ENCODE measurements at places on chromosomes 3 and 15. TPM values are rescaled to one million over a fixed set of nuclear protein-coding genes. Genes with fewer than 3 reads are reported as not detected.

- DNase-seq: no peak
Observed at GRCh38 chr15:98855067-98855814, 152.4 kb downstream of the PGPEP1L start.

UROC1 gene
- polyA plus RNA-seq: not detected

- DNase-seq: no peak
Observed at GRCh38 chr3:129365296-129366136, 62.9 kb downstream of the EFCAB12 start.

SHC4 gene
- polyA plus RNA-seq: not detected

- no peak for DNase-seq
Observed at GRCh38 chr15:67548862-67549651, 6.6 kb downstream of the MAP2K5 start.

- DNase-seq: no peak
Observed at GRCh38 chr15:76866008-76866407, 39.1 kb downstream of the SCAPER start.

DNA sequence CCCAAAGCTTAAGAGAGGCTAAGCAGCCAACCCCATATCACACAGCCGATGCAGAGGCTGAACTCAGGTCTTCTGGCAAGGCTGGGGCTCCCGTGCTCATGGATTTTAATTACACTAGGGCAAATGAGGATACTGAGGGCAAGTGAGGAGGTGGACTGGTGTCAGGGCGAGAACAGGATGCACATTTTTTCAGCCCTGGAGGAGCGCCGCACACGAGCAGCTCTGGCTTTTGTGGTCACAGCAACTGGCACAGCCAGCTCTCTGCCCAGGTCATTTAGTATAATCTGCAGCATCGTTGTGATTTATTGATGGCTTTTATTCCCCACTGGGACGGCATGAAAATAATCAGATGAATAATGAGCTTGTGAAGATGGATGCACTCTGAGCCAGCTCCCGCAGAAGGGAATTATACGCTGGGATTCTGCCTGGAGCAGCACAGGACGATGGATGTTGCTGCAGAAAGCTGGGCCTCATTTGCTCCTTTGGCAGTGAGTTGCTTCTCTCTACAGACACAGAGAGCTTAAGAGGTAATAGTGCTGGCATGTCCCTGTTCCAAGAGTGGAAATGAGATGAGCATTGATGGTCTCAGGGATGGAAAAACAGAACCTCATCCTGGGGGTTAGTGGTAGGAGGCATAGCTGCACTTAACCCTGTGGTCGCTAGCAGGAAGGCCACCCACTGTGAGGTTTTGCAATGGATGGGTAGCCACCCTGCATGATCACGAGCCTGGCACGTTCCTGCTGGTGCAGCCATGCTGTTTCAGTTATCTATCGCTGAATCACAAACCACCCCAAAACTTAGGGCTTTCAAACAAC is 135.4 kb downstream of the UACA start:
- DNase-seq: no peak

KBTBD8 gene
- 5.2 TPM for polyA plus RNA-seq

DNA sequence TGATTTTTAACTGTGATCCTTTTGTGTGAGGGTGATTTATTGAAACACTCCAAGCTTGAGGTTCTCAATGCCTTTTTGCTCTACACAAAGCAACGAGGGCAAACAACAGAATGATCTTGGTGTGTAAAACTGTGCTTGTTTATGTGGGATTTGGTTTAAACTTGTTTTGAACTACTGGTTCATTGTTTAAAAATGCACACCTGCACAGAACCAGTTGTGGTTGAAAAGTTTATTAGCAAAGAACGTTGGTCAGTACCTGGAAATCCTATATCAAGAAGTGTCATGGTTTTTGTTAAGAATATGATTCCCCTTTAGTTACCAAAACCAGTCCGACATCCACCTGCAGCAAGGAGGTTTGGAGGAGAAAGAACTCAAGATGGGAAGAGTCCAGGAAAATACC is 239.4 kb downstream of the WNT5A start:
- no peak for DNase-seq

GRCh38 chr3:13607821-13608597 is 59.1 kb downstream of the FBLN2 start:
- DNase-seq: no peak

DUOXA2 gene
- not detected for polyA plus RNA-seq

ZNF609 gene
- polyA plus RNA-seq: 2.0 TPM

DUSP7 gene
- polyA plus RNA-seq: 3.7 TPM

- peak; percentile 66 for DNase-seq
Observed at GRCh38 chr3:125357032-125357658, 18.0 kb downstream of the ZNF148 start.

RNF7 gene
- polyA plus RNA-seq: 169 TPM

DNA sequence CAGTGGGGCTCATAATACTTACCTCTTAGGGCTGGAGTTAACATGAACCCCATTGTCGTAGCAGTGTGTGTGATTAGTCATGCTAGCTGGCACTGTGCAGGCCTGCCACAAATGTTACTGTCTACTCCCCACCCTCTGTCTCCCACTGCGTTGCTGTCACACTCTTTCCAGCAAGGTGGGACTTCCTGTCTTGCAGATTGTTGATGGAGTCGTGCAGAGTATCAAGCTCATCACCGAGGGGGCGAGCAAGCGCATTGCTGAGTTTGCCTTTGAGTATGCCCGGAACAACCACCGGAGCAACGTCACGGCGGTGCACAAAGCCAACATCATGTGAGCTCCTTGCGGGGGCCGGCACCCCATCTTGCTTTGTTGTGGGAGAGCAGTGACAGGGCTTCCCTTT is 12.9 kb downstream of the IDH3A start:
- peak; percentile 11 for DNase-seq

IVD gene
- polyA plus RNA-seq: 25.0 TPM

DNA sequence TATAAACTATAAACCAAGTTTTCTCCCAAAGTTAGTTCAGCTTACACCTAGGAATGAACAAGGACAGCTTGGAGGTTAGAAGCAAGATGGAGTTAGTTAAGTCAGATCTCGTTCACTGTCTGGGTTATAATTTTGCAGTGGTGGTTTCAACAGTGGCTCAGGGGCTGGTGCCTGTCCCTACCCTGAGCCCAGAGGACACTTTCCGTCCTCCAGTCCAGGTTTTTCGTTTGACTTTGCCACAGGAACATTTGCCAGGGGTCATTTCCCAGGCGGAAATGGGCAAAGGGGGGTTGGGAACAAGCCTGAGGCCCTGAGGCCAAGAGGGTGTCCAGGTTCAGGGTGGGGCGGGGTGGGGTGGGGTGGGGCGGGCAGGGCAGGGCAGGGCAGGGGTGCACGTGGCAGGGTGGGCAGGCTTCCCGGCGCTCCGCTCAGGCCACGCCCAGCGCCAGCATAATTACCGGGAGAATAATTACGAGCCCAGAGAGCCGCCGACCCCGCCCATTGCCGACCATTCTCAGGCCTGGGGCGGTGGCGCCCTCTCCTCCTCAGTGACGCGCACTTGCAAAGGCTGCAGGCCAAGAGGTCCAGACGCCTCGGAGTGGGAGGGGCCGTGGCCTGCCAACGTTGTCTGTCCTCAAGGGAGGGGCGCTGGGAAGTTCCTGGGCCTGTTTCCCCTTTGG is 70.4 kb downstream of the KLF13 start:
- DNase-seq: no peak

- DNase-seq: no peak
Observed at GRCh38 chr15:32909431-32909830, 191.6 kb downstream of the GREM1 start.

DNA sequence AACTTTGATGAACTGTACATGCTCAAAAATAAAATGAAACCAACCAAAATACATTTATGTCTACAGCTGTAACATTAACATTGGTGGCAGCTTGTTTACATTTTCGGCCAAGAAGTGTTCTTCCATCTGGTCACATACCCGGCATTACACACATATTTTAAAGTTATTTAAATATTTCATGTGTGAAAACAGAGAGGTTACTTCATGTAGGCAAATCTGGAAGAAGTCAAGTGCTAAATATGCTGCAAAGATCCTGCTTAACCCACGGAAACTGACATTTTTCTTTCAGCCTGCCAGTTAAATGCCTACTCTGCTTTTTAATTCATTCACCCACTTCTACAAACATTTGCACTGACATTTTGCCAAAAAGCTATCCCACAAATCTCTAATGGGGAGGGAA is 69.7 kb downstream of the MB21D2 start:
- DNase-seq: no peak

DNA sequence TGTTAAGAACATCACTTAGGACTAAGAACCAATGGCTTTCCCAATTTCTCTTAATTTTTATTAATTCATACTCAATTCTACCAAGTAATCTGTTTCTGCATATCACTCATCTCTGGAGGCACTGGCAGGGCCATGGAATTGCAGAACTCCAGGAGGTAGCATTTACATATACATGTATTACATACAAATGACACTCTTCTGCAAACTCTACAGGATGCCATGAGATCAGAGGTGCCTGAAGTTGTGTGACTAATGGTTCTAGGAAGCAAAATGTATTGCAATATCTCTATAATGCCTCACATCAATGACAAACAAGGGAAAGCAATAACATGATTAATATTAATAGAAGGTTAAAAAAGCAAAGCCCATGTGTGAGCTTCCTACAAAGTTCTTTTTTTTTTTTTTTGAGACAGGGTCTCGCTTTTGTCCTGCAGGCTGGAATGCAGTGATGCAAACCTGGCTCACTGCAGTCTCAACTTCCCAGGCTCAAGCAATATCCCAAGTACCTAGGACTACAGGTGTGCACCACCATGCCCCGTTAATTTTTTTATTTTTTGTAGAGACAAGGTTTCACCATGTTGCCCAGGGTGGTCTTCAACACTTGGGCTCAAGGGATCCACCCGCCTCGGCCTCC is 33.0 kb downstream of the DENND6A start:
- no peak for DNase-seq

LRTM1 gene
- polyA plus RNA-seq: not detected

DNA sequence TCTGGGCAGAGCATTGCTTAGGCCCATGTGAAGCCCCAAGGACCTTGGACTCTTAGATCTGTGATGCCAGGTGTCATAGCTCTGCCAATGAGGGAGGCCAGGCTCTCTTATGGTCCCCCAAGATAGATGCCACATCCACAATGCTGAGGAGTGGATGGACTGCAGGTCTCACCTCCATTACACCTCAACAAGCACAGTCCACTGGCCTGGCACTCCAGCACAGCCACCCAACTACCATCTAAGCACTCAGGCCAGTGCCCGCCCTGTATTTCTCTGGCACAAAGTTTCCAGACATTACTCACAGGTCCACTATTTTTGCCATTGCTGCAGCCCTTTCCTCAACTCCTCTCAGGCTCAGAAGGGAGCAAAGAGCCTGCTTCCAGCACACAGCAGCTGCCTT is 613.5 kb upstream of the EPHA6 start:
- no peak for DNase-seq

DNA sequence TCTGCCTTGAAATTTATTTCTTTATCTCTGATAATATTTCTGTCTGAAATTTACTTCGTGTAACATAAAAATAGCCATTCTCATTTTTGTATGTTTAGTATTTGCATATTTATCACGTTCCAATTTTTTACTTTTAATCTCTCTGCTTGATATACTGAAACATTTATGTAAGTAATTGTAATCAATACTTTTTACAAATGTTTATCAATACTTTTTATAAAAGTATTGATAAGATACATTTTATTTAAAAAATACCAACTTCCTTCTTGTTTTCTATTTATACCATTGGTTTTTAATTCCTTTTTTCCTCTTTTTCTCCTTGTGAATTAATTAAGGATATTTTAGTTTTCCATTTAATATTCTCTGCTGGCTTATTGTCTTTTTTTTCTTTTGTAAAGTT is 60.3 kb upstream of the TBL1XR1 start:
- no peak for DNase-seq

ZMYND10 gene
- polyA plus RNA-seq: not detected

NEK11 gene
- polyA plus RNA-seq: 1.1 TPM

GRCh38 chr15:83288381-83288801 is 3.9 kb upstream of the BNC1 start:
- DNase-seq: no peak

GOLGA6L4 gene
- not detected for polyA plus RNA-seq

DNA sequence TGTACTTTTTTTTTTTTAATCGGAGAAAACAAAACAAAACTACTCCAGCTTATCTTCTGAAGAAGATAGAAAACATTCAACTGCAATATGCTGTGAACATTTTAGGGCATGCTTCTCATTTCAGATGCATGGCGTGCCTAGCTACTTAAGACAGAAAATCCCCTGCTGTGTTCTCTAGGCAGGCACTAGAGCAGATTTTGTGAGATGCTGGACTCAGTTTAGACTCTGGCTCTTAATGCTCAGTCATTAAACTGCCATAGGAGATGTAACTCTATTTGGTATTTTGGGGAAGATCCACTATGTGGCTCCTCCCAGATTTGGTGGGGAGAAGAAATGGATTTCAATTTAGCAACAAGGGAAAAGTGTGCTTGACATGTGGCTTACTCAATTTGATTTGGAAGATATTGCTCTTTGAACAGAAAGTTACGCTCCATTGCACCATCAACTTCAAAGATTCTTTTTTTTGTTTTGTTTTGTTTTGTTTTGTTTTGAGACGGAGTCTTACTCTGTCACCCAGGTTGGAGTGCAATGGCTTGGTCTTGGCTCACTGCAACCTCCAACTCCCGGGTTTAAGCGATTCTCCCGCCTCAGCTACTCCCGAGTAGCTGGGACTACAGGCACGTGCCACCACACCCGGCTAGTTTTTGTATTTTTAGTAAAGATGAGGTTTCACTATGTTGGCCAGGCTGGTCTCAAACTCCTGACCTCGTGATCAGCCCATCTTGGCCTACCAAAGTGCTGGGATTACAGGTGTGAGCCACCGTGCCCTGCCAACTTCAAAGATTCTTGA is 62.0 kb upstream of the LEKR1 start:
- DNase-seq: no peak

DNA sequence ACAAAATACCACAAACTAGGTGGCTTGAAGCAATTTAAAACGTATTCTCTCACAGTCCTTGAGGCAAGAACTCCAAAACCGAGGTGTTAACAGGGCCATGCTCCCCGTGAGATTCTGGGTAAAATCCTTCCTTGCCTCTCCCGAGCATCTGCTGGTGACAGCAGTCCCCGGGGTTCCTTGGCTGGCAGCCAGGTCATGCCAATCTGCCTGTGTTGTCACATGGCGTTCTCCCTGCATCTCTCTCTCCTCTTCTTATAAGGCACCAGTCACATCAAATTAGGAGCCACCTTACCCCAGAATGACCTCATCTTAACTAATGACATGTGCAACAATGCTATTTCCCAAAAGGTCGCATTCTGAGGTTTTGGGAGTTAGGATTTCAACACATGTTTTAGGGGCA is 26.3 kb upstream of the LRRN1 start:
- DNase-seq: no peak

- DNase-seq: no peak
Observed at GRCh38 chr3:180215866-180216265, 179.1 kb upstream of the PEX5L start.

DNA sequence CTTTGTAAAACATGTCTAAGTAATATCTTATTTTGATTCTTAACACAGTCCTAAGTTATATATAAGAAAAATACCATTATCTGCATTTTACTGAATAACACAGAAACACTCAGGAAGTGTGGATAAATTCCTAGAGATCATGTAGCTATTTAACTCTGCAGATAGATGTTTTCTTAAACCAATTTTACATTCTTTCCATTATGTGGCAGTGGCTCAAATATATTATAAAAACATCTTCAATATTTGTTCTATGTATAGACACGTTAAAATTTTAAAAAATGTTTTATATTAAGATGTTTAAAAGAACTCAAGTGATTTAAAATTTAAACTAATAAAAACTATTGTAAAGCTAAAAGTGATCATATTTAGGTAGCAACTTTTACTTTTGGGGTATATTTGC is 683.8 kb downstream of the DIPK2A start:
- DNase-seq: no peak

- no peak for DNase-seq
Observed at GRCh38 chr3:153050978-153051377, 111.0 kb upstream of the RAP2B start.

TMEM158 gene
- polyA plus RNA-seq: not detected

- DNase-seq: peak; percentile 29
Observed at GRCh38 chr3:81666502-81667121, 94.8 kb downstream of the GBE1 start.
